ENCODE measurements at places on chromosomes 3 and 15.
A peak's percentile ranks its signal among the peaks of the same experiment; 100 is the strongest.

DNA sequence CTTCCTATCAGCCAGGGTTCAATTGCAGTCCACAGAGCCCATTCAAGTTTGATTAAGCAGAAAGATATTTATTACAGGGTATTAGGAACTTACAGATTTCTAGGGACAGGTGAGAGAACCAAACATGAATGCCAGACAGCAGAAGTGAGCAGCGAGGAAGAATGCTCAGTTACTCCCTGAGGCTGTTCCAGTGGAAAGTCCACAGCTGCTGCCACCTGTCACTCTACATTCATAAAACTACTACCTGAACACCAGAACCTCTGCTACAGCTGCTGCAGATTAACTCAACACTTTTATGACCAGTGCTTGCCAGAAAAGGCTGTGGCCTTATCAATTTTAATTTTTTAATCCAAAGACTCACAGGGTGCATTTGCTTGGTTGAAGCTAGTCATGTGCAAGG, 325.4 kb upstream of the ONECUT1 start:
- no peak for DNase-seq

- peak; percentile 42 for DNase-seq
Observed at GRCh38 chr15:64911311-64912186, at the start of gene ANKDD1A. ANKDD1A (plus strand) TSS chr15:64911902; CDS start chr15:64911931, 29 bp downstream.

DNA sequence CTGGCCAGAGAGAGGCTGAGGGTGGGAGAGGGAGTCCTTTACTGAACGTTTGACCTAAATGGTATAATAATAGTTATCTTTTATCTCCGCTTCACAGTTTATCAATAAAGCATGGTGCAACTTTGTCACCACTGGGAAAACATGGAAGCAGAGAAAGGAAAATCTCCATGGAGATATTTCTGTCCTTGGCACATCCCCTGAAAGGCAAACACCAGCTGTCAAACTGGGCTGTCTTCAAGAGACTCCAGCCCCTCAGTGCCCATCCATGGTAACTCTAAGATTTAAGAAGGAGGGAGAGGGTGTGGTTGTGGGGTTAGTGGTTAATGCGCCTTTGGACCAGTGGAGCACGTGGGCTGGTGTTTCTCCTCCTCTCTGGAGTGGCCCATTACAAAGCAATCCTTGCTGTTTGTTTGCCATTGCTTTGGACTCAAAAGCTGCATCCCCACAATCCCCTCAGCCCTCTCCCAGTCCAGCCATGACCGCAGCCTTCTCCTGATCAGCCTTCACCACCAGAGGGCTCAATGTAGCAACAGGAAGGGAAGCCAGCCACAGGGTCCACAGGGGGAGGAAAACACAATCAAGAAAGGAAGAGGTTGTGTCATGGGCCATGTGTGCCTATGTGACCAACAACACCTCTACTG, 38.2 kb upstream of the FAM174B start:
- peak; percentile 56 for DNase-seq

DNA sequence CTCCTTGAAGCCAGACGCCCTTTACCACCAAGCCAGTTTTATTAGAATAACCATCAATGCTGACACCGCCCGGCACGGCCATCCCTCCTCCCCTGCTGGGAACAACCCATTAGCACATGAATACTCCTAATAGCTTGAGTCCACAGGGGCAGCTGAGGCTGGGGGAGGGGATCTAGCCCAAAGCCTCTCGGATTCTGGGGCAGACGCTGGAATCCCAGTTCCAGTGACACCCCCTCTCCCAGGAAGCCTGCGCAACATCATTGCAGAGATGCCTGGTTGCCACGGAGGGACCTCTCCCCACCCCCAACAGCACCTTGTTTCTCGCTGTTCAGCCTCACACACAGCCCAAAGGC, 1.2 kb upstream of the LINGO1 start:
- DNase-seq, result no peak

GRCh38 chr15:64437982-64438381, 22.4 kb upstream of the ZNF609 start:
- no peak for DNase-seq

DNA sequence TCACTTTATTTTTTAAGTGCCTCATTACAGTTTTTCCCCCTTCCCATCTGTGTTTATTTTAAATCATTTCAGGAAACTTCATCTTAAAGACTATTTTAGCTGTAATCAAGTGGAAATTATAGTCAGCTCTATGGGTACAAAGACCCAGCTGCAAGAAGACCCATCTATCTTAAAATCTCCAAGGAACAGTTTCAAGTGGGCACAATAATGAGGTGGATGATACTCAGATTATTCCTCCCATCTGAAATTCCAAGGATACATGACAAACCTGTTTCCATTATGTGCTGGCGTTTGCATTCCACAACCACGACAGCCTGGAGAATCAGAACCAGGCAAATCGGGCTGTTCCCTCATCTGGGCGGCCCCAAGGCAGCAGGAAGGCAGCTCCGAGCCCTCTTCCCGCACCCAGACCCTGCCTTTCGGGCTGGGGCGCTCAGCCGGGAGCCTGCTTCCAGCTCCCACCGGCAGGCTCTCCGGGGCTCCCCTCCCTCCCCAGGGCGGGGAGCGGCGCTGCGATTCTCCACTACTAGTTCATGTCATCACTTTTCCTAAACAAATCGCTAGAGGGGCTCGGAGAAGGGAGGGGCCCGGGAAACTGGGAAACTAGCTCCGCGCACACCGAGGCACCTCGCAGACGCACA, at the start of gene MGLL:
TSS of gene MGLL (minus strand) at position 475 of the 641 bp plus-strand sequence. CDS start at position 278, 197 bp downstream.
- no peak for DNase-seq

GRCh38 chr15:73601451-73602445, 31.4 kb downstream of the NPTN start:
- DNase-seq, result peak; percentile 37

DNA sequence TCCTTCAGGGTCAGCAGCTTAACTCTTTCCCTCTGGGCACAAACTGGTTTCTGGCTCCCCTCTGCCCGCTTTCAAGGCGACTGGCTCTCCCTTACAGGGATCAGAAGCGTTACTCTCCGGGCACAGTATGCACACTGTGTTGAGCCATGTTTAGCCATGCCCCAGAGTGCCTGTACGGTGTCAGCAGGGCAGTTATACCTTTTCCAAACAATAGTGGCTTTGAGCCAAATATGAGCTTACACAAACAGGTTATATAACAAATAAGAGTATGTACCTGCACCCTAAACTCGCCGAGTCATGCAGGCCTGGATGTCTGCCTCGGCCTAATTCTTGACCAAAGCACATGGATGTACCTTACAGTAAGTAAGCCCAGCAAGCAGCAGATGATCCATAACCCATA, 175.6 kb upstream of the ANKRD28 start:
- no peak for DNase-seq

- no peak for DNase-seq
Observed at GRCh38 chr3:164897342-164897741, 181.0 kb downstream of the SI start.

DNA sequence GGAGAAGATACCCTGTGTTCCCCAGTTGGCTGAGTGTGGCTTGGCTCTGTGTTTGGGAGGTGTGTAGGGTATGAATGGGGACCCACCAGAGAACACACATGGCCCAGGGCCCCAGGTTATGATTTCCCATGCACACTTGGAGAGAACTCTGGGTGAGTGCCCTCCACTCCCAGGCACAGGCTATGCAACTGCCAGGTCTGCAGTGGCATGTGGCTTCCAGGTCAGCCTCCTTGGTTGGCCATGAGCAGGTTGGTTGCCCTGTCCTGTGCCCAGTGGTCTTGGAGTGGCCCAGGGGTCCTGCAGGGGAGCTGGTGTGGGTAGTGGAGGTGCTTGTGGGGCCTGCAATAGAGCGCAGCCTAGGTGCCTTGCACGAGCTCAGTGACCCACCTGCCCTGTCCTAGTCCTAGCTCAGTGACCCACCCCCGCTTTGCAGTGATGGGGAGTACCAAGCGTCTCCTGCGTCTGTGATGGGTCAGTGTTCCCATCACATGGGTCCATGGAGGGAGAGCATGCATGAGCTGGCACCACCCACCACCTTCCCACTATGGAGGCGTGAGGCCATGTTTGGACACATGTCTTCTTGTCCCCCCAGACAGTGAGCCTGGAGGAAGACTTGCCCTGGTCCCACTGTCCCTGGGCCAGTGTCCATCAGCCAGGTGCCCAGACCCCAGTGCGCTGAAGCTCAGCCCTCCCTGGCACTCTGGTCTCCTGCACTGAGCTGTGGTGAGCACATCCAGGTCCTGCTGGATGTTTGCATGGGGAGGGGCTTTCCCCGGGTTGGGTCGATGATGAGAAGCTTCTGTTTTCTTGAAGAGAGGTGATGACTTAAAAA, 217.3 kb downstream of the SNRPN start:
- DNase-seq, result no peak

- no peak for DNase-seq
Observed at GRCh38 chr15:81190922-81191507, 5.7 kb upstream of the IL16 start.

GRCh38 chr3:157156837-157157635, 2.9 kb downstream of the CCNL1 start:
- no peak for DNase-seq

DNA sequence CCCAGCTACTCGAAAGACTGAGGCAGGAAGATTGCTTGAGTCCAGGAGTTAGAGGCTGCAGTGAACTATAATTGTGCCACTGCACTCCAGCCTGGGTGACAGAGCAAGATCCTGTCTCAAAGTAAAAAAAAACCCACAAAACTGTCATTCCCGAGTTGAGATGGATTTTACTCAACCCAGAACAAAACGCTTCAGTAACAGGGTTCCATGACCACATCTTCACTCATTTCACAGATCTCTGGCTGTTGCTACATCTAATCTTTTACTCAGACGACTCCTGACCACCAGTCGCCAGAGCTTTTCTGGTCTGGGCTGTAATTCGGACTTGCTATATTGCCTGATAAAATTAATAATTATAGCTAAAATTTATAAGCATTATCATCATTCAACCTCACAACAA, 2.4 kb downstream of the DRD3 start:
- no peak for DNase-seq

DNA sequence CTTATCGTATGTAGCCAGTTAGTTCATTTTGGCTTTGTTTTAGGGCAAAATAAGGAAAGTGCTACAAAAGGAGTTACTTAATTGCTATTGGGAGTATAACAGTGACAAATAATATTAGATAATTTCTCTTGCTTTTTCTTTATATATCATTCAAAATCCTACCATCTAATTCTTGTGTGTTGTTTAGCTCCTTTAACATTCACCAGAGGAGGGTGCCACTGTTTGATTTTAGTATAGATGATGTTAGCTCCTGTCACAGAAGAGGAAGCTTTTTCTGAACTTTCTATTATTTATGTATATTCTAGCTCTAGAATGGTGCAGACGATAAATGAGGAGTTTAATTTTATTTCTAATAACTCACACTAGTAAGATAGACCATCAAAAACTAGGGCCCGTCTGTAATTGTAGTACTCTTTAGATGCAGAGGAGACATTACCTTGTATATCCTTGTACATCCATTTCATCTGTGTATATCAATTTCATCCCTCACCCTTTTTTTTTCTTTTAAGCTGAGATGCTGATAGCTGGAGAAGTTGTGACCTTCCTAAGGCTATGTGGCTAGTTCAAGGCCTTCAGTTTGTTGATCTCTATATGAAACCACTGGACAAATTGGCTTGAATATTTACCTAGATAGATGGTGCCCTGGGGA, 3.0 kb downstream of the PPM1L start:
- peak; percentile 28 for DNase-seq

GRCh38 chr15:70387081-70387480, 289.4 kb upstream of the TLE3 start:
- no peak for DNase-seq

DNA sequence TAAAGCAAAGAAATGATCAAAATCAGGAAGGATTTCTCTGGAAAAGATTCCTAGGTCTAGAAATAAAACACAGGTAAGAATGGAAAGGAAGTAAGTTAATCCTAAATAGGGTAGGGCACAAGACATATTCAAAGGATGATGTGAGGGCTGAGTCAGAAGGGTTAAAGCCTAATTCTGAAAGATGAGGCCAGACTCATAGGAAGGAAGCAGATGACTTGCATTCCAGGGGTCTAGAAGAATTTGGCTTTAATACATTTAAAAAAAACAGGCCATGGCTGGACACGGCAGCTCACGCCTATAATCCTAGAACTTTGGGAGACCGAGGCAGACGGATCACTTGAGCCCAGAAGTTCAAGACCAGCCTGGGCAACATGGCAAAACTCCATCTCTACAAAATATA, 3.2 kb downstream of the SSR3 start:
- DNase-seq, result no peak

GRCh38 chr3:29099775-29100174, 181.1 kb upstream of the RBMS3 start:
- no peak for DNase-seq

DNA sequence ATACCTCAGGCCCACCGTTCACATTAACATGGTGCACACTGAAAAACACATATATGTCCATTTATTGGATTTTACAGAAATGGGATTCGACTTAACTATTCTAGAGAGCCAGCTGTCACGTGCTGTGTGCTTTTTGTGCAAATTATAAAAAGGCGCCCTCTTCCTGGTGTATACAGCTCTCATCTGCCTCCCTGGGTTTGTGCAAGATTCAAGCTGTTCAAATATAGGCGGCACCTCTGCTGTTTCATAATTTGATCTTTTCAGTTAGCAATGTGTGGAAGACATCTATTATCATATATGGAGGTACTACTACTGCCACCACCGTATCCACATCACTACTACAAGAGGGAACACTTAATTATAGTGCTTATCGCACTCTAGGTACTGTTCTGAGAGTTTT, 187.6 kb downstream of the EBLN2 start:
- no peak for DNase-seq

DNA sequence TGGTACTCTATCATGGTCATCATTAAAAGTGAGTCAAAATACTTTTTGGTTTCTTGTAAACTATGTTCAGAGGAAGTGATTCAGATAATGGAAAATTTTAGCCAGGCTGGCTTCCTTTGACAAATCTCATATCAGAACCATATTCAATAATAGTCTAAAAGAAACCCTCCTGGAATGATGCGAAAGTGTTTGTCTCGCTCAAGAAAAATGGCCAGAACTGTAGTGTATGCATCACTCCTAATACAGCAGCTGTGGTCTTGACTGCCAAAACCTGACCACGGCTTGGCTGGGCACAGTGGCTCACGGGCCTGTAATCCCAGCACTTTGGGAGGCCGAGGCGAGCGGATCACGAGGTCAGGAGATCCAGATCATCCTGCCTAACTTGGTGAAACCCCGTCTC, 35.6 kb upstream of the KCNMB2 start:
- no peak for DNase-seq

- DNase-seq, result no peak
Observed at GRCh38 chr3:16059711-16060357, 114.6 kb upstream of the GALNT15 start.

- DNase-seq, result no peak
Observed at GRCh38 chr3:39502838-39503145, 35.3 kb downstream of the MOBP start.

DNA sequence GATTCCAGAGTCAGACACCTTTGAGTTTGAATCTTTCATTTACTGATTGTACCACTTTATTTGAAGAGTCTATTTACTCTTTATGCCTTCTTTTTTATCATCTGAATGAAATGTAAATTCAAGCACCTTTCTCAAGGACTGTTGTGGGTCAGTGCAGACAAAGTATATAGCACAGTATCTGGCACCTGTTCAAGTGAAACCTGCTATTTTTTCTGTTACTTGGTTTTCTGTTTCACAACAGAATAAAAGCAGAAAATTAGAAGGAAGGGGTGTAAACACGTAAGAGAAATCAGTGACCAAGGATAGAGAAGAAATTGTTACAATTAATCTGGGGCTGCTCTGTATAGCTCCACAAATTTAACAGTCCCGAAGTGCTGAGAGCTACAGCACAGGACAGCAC, 357.4 kb downstream of the RSL24D1 start:
- no peak for DNase-seq

Data from KBM-7 (cell line).